Fibroblast of villous mesenchyme (primary cell): ENCODE measurements at places on chromosomes 1 and 21.
A peak's percentile ranks its signal among the peaks of the same experiment; 100 is the strongest.

DNA sequence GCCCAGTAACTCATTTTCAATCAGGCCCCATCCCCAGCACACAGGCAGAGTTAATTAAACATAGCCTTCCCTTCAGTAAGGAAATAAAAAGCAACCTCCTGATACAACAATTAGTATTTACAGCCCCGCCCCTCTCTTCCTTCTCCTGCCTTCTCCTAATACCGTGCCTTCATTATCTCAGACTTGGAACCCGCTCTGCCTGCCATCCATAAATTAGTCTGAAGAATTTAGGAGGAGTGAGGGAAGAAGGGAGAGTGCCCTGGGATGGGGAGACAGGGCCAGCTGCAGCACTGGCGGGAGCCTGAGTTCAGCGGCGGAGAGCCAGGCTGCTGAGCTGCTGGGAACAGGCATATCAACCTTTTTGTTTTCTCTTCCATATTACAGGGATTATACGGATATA, 172.8 kb downstream of the ACTL8 start:
- no peak for DNase-seq

DNA sequence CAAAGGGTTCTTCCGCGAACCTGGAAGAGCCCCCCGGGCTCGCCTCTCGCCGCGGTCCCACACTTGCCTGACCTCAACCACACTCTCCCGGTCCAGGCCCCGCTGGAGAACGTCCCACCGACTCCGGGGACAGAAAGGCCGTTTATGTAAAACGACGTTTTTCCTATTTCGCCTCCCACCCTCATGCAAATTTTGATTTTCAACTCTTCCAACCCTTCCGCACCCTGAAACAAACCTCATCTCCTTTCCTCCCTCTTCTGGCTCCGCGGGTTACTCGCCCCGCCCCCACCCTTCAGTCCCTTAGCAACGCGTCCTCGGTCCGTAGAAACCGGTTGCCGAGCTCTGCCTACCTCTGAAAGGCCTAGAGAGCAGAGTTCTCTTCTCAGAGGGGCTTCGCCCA, at the start of gene C1orf141:
Gene C1orf141 (minus strand): TSS at position 276 of the 400 bp plus-strand sequence. CDS start 7,730 bp downstream, outside the sequence.
- DNase-seq = peak; percentile 21

GRCh38 chr1:13798120-13798519, 98.1 kb downstream of the PRDM2 start:
- no peak for DNase-seq

- no peak for DNase-seq
Observed at GRCh38 chr1:207646944-207647579, 2.1 kb downstream of the CR1L start.

- DNase-seq = no peak
Observed at GRCh38 chr1:204466416-204467405, 27.9 kb downstream of the PIK3C2B start.

DNA sequence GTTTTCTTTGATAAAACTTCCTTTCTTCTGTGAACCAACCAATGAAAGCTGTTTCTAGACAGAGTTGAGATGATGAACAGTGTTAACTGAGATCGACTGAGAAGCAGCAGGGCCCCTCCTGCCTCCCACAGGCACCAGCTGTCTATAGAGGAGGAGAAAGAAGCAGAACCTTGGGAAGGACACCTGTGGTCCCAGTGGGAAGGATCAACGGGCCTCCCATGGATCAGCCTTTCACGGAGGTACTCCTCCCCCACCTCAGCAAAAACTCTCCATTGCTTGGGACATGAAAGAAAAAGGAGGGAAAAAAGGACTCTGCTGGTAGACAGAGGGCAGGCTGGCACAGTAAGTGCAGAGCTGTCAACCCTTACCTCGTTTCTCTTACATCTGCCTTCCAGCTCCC, 40.5 kb downstream of the PLPPR5 start:
- DNase-seq = no peak

GRCh38 chr1:171258943-171259342, 10.6 kb downstream of the FMO1 start:
- DNase-seq = no peak

- peak; percentile 54 for DNase-seq
Observed at GRCh38 chr1:152461544-152461943, 47.5 kb upstream of the CRNN start.

DNA sequence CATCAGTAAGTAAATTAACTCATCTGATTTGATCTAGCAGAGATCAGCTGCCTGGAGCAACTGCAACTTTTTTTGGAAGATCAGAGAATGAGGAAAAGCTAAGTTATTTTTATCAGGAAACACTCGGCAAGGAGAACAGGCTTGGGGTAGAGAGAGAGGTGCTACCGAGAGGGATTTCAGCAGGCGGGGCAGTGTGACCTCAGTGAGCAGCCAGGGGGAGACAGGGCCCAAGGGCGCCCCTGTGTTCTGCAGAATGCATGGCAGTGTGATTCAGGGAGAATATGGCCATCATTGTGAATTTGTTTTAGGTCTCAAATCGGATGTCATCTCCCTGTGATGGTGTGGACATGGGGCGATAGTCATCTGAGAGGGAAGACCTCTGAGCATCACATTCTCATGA, 484.1 kb upstream of the VAMP3 start:
- no peak for DNase-seq

DNA sequence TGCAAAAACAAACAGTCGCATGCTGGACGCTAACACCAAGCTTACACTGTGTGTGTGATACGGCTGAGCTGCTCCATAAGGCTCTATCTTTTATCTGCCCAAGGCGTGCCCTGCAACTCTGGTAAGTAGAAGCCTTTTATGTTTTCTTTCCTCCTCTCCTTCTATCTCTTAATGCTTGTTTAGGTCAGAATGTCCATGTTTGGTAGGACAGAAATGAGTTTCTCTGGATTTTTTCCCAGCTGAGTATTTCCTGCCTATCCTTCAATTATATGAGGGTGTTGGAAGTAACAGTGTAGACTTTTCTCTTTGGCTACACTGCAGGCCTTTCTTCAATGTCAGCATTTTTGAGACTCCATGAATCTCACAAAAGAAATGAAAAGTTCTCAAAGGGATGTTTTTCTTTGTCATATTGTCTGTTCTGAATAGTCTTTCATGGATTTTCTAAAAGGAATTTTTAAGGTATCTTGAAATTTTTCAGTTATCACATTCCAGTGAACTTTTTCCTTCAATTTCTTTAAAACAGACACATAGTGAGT, 124.2 kb downstream of the MACF1 start:
- peak; percentile 15 for DNase-seq

GRCh38 chr1:186179231-186179630, 195.8 kb downstream of the TPR start:
- DNase-seq = no peak

DNA sequence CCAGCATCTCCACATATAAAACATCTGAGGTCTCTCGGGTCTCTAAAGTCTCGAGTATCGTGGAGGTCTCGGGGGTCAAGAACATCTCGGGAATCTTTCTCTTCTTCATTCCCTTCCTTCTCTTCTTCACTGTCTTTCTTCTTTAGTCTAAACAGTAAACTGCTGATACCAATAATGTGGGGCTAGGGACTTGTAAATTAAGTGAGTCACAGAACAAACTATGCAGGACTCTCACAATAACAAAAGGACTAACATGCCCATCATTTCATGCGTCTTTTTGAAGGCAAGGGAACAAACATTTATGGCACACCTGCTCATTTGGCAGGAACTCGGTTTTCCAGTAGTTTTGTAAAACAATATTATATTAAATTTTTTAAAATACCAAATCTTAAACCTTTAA, 32.4 kb downstream of the PRPF38A start:
- no peak for DNase-seq

DNA sequence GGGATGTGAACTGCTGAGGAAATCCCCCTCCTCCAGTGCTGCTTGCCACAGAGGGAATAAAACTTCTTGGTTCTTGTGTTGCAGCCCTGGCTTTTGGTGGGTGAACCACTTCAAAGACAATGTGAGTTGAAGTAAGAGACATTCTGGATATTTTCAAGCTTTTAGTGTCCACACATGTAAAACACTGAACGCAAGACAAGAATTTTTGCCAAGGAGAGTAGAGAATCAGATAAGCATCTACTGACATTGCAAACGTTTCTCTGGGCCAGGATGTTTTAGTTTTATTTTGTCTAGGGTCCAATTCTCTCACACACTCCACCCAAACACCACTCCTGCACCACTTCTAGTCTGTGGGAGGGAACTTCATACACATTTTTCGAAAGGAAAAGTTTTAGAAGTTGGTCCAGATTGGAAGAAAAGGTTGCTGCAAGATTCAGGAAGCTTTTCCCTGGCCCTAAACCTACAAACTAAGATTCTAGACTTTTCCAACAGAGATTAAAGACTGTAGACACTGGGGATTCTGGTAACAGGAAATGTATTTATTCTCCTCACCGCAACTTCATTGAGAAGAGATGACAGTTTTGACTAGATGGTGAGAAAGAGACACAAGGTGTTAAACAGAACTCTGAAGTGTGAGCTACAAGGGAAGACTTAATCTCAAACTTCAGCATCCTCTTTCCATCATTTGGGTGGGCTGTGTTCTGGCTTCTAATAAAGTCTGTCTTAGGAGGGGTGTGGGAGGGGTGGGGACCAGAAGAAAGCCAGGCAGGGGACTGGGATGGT, 16.1 kb downstream of the FASLG start:
- peak; percentile 73 for DNase-seq

DNA sequence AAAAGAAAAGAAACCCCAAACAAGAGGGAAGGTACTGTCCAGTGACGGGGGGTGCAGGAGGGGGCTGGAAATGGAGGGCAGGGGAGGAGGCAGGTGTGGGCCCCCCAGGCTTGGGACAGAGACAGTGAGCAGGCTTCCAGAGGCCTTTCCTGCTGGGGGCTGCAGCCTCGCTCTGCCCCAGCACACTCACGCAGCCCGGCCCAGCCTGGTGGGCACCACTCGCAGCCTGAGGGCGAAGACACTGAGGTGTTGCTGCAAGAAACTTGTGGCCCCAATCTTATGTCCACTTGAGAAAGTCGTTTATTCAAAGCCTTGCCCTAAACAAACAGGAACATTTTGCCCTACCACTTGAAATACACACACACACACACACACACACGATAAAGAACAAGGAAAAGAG, 274.4 kb downstream of the PCP4 start:
- DNase-seq = no peak

GRCh38 chr1:181110013-181110412, 21.5 kb downstream of the IER5 start:
- DNase-seq = no peak

- DNase-seq = no peak
Observed at GRCh38 chr1:213982672-213983492, 4.9 kb upstream of the PROX1 start.

GRCh38 chr1:23810818-23811540, 10.4 kb upstream of the GALE start:
- DNase-seq = no peak

DNA sequence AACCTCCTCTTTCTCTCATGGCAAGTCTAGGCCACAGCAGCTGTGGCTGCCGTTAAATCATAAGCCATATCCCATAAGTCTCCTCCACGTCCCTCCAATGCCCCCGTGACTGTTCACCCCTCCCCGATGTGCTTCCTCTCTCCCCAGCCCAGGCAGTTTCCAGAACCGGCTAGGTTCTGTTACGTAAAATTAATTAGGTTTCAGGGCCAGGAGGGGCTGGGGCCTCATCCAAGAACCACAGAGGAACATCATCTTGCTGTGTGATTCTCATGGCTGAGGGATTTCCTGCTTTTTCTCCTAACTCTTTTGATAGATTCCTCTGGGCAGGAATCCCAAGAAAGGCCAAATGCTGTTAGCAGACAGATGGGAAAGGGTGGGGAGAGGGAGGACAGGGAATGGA, 141.8 kb upstream of the AJAP1 start:
- no peak for DNase-seq

GRCh38 chr1:208336137-208336518, 91.9 kb upstream of the PLXNA2 start:
- no peak for DNase-seq

- DNase-seq = peak; percentile 19
Observed at GRCh38 chr1:243397613-243398321, 141.9 kb downstream of the SDCCAG8 start.

- DNase-seq = no peak
Observed at GRCh38 chr1:175866776-175867175, 123.4 kb upstream of the TNR start.

GRCh38 chr1:31639543-31639942, 5.1 kb downstream of the PEF1 start:
- peak; percentile 89 for DNase-seq

DNA sequence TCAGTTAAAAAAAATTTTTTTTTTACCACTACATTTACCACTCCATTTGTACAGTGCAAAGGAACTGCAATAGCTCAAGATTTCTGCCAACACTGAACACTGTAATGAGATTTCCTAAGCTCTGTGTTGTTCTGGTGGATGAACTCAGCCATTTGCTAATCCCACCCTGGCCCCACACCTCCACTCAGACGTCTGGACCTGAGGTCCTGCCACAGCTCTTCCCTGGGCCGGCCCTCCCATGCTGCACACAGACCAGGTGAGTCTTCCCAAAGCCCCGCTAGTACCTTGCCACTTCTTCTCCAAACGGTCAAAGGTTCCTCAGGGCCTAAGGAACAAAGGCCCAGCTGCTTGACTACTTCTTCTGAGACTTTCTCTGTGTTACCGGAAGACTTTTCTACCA, 56.4 kb downstream of the SLC45A1 start:
- DNase-seq = no peak

DNA sequence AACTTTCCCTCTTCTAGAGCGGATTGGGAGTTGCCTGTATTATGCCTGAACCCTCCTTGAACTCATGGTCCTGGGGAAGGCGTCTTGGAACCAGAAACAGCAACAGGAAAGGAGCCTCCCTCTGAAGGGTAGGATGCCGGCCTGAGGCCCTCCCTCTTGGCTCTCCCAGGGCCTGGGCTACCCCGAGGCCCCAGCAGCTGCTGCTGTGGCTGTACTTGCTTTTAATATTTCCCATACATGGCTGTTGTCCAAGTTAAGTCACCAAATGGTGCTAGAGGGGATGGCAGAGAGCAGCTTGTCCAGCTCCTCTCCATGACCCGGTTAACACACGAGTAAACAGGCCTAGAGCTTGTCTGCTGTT, 10.5 kb downstream of the CHRNB2 start:
- DNase-seq = peak; percentile 50
